ENCODE measurements at places on chromosomes 3 and 15. TPM values are rescaled to one million over a fixed set of nuclear protein-coding genes. Genes with fewer than 3 reads are reported as not detected.

Gene SLC2A2
- not detected for total RNA-seq

- DNase-seq: no peak
Observed at GRCh38 chr15:41901431-41901830, 7.6 kb upstream of the SPTBN5 start.

DNA sequence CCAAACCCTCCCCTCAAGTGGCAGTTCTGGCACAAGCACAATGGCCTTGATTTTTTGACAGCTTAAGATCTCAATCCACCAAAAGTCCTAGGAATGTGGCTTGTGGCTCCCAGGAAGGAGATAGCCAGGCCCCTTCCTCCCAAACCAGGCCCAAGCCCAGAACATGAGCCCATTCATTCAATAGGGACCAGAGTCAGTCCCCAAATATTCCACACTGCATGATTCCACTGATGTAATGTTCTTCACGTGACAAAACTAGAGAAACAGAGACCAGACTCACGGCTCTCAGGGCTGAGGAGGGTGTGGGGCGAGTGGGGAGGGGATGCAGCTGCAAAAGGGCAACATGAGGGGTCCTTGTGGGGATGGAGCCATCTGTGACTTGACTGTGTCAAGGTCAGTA lies 25.5 kb downstream of the ABTB1 start:
- DNase-seq: no peak

Gene ZNF80
- not detected for total RNA-seq

DNA sequence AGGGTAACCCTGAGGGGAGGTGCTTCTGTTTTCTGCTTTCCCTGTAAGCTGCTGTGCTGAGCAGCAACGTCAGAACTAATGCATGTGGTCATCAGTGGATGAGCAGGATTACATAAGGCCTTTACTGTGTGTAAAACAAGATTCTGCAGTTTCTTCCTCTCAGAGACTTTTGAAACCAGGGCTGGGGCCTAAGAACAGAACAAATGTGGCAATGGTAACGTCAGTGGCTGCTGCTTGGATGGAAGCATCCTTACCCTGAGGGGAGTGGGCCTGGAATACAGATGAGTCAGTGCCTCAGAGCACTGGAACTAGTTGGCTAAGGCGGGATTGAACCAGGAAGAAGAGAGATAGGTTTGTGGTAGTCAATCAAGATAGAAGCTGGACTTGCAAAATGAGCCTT lies 180.2 kb upstream of the KCNH8 start:
- DNase-seq: no peak

Gene DGKG
- total RNA-seq: 0.64 TPM

Gene POLQ
- total RNA-seq: 1.3 TPM

Gene FOXL2NB
- 5.2 TPM for total RNA-seq

DNA sequence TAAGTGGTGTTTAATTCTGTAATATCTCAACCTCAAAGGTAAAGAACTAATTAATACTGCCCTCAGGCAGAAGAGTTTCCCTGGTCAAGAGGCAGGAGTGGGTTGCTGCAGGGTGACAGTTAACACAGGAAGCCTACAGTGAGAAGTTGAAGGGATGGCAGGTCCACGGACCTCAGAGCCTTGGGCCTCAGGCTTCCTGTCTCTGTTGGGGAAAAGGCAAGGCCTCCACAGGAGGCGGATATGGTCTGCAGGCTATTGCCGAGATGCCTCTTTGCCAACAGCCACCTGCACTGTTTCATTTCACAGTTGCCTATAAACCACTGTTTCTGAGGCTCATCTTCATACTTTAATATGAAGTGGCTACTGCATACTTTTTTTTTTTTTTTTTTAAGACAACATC lies 33.3 kb upstream of the RPN1 start:
- DNase-seq: no peak

Gene SLC25A20
- 25.0 TPM for total RNA-seq

DNA sequence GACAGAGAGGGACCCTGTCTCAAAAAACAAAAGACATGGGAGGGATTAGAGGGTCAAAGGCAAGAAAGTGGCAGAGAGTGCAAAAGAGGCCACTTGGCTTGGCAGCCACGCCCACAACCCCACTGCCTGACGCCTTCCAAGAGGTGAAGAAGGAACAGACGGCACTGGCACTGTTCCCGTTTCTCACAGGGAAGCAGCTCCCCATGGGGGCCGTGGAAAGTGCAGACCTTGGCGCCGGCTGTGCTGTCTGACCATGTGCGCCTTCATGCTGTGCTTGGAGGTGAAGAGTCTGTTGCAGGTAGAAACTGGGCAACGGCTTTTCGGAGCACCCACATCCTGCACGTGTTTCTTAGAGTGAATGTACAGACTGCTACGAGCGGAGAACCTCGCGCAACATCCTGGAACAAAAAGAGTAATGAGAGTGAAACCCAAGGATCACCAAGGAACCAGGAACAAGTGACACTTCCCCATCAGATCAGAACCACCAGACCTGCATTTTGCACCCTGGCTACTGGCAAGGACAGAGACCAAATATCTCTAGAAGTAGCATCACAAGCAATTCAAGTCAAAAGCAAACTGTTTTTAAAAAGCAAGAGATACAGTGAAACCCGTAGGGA lies 9.7 kb downstream of the ZXDC start:
- DNase-seq: no peak

Gene LYZL4
- not detected for total RNA-seq

Gene STRIT1
- not detected for total RNA-seq

GRCh38 chr3:185846037-185846436 lies 21.2 kb upstream of the IGF2BP2 start:
- no peak for DNase-seq

Gene RTP4
- 1.2 TPM for total RNA-seq

Gene ATP8B4
- total RNA-seq: 0.23 TPM

Gene PLAAT1
- 3.9 TPM for total RNA-seq

Gene LINGO1
- 4.5 TPM for total RNA-seq

Gene NOX5
- 0.09 TPM for total RNA-seq

DNA sequence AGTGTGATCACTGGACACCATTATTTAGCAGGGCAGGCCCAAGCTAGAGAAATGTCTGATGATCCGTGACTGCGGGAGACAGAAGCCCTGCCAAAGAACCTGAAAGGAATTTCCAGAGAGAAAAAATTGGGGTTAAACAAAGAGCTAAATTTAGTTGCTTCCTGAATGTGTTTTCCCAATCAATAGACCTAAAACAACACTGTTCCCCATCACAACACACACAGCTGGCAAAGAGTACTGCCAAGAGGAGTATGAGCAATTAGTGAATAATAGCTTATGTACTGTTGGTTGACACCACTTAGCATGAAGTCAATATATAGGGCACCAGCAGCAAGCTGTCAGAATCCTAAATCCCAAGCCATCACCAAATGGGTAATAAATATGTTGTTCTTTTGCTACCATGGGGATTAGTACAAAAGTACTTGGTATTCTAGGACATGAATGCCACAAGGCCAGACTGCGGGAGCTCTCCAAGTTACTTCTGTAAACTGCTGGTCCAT lies 35.7 kb downstream of the CLK3 start:
- peak; percentile 65 for DNase-seq

GRCh38 chr15:42858540-42858939 lies 62.0 kb downstream of the TTBK2 start:
- no peak for DNase-seq

DNA sequence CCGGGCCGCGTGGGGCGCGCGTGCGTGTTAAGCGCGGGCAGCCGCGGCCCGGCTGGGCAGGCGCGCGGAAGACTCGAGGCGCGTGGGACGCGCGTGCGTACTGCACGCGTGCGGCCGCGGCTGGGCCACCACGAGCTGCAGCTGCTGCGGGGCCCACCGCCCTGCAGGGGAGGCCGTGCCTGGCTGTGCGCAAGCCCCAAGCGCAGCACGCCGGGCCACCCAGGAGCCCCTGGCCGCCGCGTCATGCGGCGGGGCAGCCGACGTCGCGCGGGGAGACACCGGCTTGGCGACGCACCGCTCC lies 590 bp upstream of the TRIM71 start:
- no peak for DNase-seq

Measured in astrocyte (in vitro differentiated cells and primary cell).